ENCODE measurements at places on chromosomes 11 and 22. TPM values are rescaled to one million over a fixed set of nuclear protein-coding genes. Genes with fewer than 3 reads are reported as not detected.
A peak's percentile ranks its signal among the peaks of the same experiment; 100 is the strongest.

DNA sequence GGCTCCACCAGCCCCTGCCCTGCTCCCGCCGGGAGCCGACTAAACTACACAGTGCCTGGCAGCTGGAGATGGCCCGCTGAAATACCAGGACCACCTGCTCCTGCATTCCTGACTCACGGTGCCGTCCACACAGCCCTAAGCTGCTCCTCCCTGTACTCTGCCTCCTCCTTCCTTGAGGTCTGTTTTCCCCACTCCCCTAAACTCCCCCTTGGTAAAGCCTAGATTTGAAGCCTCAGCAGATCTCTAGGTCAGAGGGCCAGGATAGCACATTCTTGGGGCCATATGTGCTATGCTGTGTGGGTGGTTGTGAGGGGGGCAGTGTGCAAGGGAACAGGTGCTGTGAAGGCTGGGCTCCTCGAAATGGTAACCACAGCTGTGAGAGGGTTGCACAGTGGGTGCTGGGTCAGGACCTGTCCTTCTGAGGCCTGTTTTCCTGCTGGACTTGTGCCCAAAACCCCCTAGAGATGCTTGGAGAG lies 9.7 kb downstream of the LRFN4 start:
- no peak for DNase-seq

DNA sequence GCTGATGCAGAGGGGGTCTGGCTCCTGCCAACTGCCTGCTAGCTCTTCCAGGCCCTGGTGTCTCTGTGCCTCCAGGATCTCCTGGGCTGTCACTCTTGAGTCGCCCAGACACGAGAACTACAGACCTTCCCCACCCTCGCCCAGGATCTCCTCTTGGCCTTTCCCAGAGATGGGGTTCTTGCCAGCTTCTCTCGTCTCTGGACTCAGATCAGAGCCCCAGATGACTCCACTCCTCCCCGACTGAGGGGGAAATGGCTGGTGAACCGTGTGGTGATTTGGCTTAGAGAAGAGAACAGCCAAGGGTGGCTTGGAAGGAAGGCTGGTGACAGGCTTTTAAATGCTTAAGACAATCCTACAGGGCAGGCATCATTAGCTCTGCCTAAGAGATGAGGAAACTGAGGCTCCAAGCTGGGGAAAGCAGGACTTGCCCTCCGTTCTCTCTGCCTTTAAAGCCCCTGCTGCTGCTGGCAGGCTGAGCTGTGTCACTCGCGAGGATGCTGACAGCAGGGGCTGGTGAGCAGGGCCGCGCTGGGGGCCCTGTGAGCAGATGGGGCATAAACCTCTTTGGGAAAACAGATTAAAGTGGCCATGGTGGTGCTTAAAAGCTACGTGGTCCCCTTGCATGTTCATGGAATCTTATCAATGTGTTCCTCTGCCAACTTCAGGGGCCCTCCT lies 90.3 kb upstream of the THY1 start:
- no peak for DNase-seq

GRCh38 chr11:72635933-72636332 lies 38.3 kb downstream of the PDE2A start:
- DNase-seq = no peak

- DNase-seq = peak; percentile 8
These were observed 34.0 kb downstream of the KCNQ1OT1 start for GRCh38 chr11:2665526-2666400.

- peak; percentile 50 for DNase-seq
These were observed 749 bp downstream of the VWA5A start for GRCh38 chr11:124115782-124116616.

- DNase-seq = no peak
These were observed 8.3 kb downstream of the ATP5MGL start for GRCh38 chr22:42632096-42632495.

GRCh38 chr11:10693509-10694081 lies at the start of gene IRAG1:
Gene IRAG1, minus strand, starts transcription at chr11:10693755. Its CDS starts 153 bp downstream, at chr11:10693602.
- DNase-seq = peak; percentile 38

DNA sequence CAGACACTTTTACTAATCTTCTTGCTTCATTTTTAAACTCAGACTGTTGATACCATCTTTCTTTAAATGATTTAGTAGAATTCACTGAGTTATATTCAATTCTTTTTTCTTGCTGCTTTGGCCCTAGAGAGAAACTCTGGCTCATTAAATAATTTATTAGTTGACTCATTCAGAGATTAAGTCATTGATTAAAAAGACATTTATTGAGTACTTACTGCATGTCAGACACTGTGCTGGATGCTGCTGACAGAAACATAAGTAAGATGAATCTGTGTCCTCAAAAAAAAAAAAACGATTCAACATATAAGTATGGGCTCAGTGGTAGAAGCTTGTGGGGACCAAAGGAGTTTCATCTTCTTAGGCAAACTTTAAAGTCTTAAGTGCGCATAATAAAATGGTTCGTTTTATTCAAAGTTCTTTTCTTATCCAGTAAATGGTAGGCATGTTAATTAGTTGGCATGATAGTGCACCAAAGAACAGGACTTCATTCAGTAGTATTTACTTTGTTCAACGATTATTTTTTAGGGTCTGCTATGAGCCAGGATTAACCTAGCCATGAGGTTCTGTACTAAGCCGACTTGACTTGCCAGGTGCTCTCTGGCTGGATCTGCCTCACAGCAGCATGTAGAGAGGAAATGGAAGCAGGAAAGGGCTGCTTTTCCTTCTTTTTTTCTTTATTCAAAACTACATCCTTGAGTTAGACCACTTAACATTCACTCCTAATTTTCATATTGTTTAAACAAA lies 281.0 kb upstream of the CTSC start:
- no peak for DNase-seq

DNA sequence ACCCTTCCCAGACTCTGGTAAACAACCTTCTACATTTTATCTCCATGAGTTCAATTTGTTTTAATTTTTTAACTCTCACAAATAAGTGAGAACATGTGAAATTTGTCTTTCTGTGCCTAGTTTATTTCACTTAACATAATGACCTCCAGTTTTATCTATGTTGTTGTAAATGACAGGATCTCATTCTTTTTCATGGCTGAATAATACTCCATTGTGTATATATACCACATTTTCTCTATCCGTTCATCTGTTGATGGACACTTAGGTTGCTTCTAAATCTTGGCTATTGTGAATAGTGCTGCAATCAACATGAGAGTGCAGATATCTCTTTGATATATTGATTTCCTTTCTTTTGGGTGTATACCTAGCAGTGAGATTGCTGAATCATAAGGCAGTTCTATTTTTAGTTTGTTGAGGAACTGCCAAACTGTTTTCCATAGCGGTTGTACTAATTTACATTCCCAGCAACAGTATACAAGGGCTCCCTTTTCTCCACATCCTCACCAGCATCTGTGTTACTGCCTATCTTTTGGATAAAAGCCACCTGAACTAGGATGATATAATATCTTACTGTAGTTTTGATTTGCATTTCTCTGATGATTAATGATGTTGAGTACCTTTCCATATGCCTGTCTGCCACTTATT lies 93.9 kb downstream of the ATG16L2 start:
- DNase-seq = no peak

GRCh38 chr11:134110252-134110815 lies 41.5 kb downstream of the JAM3 start:
- DNase-seq = no peak

- no peak for DNase-seq
These were observed 146.1 kb upstream of the C11orf87 start for GRCh38 chr11:109275931-109276330.

DNA sequence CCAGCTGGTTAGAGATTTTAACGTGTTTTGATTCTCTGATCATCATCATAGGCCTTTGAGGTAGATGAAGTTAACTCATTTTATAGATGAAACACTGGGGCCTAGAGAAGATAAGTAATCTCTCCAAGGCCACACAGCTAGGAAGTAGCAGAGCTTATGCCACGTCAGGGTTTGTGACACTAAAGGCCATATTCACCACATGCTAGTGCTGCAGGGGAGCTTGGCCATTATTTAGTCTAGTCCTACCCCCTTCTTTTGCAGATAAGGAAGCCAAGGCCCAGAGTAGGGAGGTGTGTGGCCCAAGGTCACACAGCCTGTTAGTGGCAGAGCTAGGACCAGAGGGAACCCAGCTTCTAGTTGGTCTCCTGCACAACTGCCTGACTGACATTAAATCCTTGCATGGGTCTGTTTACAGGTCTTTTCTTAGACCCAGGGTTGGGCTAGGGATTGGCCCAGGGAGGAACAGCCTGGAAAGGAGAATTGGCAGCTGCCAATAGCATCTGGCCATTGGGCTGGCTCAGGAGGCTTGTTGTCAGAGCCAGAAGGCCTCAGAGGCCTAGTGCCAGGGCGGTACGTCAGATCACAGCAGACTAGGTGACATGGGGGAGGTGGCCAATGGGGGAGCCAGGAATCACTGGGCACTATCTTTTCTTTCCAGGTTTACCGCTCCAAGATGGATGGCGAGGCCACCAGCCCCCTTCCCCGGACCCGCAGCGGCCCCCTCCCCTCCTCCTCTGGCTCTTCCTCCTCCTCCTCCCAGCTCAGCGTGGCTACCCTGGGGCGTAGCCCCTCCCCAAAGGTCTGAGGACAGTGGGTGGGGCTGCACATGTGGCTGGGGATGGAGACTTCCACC lies 36.0 kb downstream of the PHLDB1 start:
- no peak for DNase-seq

GRCh38 chr11:90329043-90329442 lies 106.2 kb upstream of the CHORDC1 start:
- DNase-seq = no peak

DNA sequence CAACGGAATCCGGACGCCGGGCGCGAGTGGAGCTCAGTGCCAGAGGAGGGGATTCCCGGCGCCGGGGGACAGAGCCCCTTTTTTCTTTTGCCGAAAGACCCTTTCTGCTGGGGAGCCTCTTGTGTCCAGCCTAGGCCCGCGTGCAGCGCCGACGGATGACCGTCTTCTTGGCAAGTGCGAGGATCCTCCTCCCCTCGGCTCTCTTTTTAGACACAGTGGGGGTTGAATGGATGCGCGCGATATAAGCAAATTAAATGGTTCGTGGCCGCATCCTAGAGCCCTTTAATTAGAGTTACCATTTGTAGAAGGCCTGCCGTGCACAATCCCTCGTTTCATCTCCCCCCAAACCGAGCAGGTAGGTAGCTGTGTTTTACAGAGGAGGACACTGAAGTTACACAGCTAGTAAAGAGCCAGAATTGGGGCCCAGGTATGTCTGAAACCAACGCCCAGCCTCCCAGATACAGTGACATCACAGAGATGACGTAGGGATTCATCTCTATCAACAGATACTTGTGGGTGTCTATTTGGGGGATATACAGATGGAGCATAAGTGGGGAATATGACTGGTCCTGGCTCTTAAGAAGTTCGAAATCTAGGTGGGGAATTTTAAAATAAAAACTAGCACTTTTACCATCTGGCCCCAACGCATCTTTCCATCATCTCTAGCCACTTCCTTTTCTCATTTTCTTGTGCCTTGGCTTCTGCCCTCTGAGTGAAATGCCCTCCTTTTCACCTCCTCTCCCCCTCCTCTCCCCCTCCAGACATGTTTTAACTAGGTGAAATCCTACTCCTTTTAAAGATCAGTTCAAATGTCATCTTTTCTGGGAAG lies 875 bp downstream of the TCP11L1 start:
- no peak for DNase-seq

- DNase-seq = no peak
These were observed 38.0 kb upstream of the TEF start for GRCh38 chr22:41343717-41344116.

- DNase-seq = no peak
These were observed 140.9 kb downstream of the TEAD1 start for GRCh38 chr11:12815129-12815480.

DNA sequence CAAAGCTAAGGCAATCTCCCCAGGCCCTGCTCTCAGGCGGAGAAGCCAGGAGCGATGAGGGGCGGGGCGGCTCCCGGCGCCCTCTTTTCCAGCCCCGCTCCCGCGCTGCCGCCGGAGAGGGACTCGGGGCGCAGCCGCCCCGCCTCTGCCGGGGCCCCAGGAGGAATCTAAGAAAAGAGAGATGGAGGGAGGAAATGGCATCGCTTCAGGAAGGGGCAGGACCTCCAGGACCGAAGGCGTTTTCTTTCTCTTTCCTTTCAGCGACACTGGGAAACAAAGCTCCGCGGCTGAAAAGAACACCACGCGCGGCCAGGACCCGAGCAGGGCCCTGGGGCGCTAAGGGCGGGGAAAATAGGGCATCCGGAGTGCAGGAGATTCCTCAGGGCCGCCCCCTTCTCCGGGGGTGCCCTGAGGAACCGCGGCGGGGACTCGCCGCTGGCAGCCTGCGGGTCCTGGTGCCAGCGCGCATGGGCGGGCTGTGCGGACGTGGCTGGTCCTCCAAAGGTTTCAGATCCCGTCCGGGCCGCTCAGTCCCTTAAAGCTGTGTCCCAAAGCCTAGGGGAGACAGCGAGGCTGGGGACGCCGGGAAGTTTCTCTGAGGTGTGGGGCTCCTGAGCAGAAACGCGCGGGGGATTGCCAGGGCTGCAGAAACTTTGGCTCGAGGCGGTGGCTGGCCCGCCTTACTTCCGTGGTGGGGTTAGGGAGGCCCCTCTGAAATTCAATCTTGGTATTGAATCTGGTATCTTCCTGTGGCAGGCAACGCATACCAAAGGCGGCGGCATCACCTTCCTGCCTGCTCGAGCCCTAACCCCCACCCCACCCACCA lies 2.8 kb upstream of the BSX start:
- no peak for DNase-seq

GRCh38 chr11:35227576-35228327 lies 88.8 kb downstream of the CD44 start:
- no peak for DNase-seq

DNA sequence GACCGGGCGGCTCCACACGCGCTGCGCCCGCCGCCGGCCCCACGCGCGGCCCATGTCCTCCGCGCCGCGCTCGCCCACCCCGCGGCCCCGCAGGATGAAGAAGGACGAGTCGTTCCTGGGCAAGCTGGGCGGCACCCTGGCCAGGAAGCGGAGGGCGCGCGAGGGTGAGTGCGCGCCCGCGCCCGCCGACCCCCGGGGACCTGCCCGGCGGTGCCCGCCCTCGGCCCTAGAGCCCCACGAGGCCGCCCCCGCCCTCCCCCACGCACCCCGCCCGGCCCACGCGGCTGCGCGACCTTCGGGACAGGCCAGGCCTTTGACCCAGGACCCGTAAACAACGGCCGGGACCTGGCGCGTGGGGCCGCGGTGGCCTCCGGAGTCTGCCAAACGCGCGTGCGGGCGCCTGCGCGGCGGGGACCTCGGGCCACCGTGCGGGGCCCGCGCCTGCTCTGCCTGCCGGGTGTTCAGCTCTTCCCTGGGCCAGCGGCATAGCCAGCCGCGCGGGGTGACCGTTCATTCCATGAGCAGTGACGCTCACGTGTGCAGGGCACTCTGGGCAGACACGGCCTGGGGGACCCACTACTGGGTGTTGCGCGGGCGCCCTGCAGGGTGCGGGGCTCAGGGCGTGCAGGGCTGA lies at the start of gene PARVB:
TSS of gene PARVB (plus strand) at position 15 of the 634 bp plus-strand sequence. CDS start at position 53, 38 bp downstream.
- no peak for DNase-seq

GRCh38 chr11:46309814-46310259 lies 32.4 kb downstream of the CREB3L1 start:
- no peak for DNase-seq

The VPS26B gene
- 47.4 TPM for total RNA-seq

The ASPHD2 gene
- total RNA-seq = 4.3 TPM

The TPBGL gene
- 0.11 TPM for total RNA-seq

The CCDC73 gene
- total RNA-seq = not detected

The ACR gene
- total RNA-seq = 0.80 TPM

The MS4A12 gene
- total RNA-seq = 445 TPM

The PSMA1 gene
- 147 TPM for total RNA-seq

The TMPRSS5 gene
- total RNA-seq = 0.11 TPM

Data from colonic mucosa (tissue), 4 donors.